ENCODE measurements at places on chromosomes 5 and 9.

- no peak for DNase-seq
Measured at GRCh38 chr5:135874461-135874860, 21.2 kb downstream of the IL9 start.

DNA sequence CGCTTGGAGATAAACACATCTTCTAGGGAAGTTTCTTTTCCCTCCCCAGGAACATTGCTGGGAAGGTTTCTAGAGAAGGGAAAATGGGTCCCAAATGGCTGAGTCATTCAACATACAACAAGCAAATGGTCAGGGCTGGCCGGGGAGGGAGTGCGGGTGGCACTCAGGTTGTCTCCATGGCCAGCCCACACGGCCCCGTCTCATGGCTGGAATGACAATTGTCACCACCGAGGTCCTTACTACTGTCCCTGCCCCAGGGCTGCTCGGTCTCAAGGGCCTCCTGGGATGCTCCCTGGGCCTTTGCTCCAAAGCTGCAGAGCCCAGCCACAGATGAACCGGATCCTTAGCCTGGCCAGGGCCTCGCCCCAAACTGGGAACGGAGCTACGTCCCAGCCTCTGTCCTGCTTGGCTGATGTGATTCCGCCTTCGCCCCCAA, 121.9 kb downstream of the FGF18 start:
- DNase-seq = no peak

GRCh38 chr9:4463824-4464223, 26.4 kb upstream of the SLC1A1 start:
- no peak for DNase-seq

GRCh38 chr9:7172154-7173115, 414.7 kb downstream of the KDM4C start:
- no peak for DNase-seq

DNA sequence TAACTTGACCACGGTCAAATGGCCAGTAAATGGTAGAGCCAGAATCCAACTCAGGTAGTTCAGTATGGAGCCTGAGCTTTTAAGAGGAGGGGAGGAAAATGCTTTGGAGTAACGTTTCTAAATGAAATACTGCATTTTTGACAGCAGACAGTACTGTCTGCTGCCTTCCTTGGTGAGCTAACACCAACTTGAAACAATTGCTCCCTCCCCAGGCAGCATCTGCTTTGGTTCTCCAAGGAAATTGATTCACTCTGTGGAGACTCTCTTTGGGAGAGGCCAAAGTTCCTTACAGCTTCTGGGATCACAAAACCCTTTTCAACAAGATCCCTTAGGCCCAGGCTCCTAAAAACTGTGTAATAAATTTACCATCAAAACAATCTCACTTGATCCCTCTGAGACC, 75.2 kb upstream of the SSBP2 start:
- DNase-seq = no peak

GRCh38 chr5:83911367-83911919, 190.8 kb upstream of the HAPLN1 start:
- DNase-seq = no peak

DNA sequence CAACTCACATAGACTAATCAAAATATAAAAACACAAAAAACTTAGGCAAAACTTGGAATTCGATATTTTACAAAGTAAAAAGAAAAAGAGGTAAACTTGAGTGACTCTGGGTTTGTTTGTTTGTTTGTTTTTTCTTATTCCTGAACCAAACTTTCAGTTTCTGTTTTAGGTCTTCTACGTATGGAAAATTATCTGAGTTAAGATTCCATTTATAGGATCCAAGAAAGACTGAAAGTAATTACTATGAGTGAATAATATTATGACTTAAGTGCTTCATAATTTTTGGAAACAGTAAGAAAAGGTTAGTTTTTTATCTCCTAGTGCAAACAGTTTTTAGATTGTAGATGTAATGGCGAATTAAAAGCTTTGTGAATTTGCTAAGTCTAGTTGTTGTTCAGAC, 13.2 kb downstream of the ST8SIA4 start:
- no peak for DNase-seq

GRCh38 chr5:163540696-163541095, 35.3 kb downstream of the MAT2B start:
- DNase-seq = no peak

DNA sequence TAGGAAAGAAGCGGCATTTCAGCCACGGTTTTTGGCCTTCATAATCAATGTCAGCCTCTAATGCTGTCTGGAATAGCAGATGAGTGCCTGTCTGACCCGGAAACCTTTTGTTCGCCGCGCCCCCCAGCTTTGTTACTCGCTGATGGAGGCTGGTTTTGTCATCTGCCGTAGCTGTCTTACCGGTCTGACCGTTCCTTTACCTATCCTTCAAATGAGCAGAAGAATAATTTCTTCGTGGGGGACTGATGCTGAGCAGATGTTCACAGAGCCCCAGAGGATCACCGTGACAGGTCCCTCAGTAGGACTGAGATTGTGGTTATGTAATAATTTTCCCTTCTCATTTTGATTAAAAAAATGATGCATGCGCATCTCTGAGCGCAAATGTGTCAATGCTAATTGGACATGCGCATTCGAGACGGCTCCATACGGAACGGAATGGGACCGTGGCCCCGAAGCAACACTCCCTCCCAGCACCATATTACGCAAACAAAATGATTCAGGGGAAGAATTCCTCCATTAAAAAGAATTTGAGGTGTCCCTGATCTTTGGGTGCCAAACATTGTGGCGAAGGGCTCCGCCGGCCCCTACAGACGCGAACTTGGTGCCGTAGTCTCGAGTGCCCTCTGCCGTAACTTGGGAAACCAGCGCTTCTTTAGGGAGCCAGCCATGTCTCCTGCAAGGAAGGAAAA, 27.6 kb downstream of the TLX3 start:
- DNase-seq = no peak

GRCh38 chr9:133099726-133100505, 21.1 kb downstream of the RALGDS start:
- DNase-seq = no peak

DNA sequence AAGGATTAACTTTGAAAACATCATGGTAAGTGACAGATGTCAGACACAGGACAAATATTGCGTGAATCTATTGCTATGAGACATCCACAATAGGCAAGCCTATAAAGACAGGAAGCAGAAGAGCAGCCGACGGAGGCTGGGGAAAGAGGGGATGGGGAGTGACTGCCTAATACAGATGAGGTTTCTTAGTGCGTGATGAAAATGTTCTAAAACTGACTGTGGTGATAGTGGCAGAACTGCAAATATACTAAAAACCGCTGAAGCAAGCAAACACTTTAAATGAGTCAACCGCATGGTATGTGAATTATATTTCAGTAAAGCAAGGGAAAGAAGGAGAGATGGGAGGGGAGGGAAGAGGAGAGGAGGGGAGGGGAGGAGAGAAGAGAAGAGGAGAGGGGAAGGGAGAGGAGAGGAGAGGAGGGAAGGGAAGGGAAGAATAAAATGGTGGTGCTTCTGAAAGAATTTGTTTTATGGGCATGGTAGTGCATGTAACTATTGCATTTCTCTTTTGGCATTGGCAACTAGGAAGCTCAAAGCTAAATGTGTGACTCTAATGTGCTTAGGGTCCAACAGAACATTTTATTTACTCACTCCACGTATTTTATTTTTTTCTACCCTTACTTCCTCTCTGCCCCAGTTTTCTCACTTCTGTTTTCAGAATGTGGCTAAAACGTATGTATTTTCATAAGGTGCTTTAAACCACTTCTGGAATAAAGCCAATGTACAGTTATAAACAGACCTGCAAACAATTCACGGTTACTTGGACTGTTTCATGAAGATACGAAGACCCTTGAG, 21.3 kb downstream of the AKNA start:
- DNase-seq = no peak

DNA sequence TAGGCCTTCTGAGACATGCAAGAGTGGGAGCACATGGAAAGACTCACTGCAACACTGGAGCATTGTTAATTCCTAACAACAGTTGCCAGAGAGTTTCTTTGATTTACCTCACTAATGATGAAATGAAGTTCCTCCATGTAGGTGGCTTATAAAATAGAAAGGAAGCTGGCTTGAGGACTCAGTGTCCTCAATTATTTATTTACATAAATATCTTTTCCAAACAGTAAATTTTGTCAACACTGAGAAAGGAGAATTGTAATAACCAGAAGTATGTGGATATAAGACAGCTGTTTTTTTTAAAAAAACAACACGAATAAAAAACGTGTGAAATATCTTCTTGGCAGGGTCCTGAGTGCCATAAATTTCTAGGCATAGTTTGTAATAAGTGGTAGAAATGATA, 9.1 kb upstream of the SLC27A6 start:
- DNase-seq = no peak

GRCh38 chr9:79701651-79702050, 129.9 kb downstream of the TLE4 start:
- no peak for DNase-seq

- no peak for DNase-seq
Measured at GRCh38 chr5:16679190-16679589, 62.4 kb upstream of the RETREG1 start.

DNA sequence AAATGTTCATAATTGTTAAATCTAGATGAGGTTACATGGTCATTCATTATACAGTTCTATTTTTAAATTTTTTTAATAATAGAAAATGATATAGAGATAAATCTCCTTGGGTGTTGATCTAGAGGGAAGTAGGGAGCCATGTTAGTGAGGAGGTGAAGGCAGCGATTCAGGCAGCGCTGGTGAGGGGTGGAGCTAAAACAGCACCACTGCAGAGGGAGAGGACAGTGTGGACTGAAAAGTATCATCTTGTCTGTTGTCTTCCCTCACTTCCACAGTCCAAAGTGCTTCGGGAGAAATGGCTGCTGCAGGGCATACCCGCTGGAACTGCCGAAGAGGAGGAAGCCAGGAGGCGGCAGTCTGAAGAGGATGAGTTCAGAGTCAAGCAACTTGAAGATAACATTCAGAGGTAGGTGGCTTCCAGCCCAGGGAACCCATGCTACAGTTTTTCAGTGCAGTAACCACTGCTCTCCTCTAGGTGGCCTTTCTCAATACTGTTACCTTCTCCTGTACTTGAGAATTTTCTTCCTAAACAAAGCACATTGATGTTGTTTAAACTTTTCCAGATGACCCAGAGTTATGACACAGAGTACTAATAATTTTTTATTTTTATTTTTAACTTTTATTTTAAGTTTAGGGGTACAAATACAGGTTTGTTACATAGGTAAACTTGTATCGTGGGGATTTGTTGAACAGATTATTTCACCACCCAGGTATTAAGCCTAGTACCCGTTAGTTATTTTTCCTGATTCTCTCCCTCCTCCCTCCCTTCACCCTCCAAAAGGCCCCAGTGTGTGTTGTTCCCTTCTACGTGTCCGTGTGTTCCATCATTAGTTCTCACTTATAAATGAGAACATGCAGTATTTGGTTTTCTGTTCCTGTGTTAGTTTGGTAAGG, 100.5 kb downstream of the PALM2AKAP2 start:
- no peak for DNase-seq

- no peak for DNase-seq
Measured at GRCh38 chr5:163846512-163846911, 341.1 kb downstream of the MAT2B start.

- DNase-seq = no peak
Measured at GRCh38 chr5:105868038-105868780, 1802.5 kb downstream of the EFNA5 start.

GRCh38 chr9:124471761-124472160, 21.5 kb downstream of the ADGRD2 start:
- no peak for DNase-seq

DNA sequence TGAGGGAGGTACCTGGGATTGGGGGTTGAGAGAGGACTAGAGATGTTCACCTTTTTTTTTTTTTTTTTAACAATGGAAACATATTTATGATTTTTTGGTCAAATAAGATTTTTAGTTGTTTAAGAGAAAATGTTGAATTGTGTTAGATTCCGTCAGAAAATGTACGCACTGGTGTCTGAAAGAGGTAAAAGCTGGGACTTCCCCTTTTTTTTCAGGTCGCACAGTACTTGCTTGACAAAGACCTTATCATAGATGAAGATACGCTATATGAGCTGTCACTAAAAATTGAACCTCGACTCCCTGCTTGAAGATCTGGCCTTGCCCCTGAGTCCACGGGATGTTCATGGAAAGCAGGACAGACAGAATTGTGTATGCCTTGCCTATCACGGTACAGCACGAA, 7.7 kb upstream of the CKMT2 start:
- DNase-seq = no peak

DNA sequence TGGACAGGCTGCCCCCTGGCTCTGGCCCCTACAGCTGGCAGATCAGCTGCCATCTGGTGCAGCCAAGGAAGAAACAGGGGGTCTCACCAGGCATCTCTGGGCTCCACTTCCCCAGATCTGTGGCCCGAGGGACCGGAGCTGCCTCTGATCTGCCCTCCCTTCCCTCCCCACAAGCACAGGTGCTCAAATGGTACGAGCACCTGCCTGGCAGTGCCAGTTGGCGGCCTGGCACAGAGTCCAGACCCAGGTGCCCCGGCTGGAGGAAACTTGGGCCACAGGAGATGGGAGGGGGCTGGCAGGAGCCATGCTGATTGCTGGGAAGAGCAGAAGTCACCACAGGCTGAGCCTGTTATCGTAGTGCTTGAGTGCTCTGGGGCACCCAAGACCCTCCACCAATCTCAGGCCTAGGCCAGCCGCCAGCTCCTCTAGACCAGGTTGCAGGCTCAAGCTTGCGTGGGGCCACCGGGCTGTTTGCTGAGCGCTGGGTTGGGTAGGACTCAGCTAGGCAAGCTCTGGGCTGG, 5.0 kb upstream of the CAMK2A start:
- DNase-seq = no peak

- DNase-seq = no peak
Measured at GRCh38 chr5:56712895-56713591, 102.3 kb upstream of the MAP3K1 start.

DNA sequence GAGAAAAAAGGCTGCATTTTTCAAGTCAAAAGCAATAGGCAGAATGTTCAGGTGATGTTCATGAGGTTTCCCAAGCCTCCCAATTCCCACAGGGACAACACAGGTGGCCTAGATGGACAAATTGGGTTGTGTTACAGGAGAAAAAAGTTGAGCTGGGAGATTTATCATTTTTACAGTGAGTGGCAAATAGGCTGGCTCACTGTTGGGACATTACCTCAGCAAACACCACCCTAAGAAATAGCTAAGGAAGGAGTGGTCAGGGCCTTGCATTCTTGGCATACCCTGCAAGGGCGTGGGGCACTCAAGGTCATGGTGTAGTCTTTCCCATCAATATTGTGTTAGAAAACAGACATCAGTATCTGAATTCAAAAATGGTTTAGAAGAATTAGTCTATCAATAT, 23.3 kb upstream of the CPLANE1 start:
- no peak for DNase-seq

DNA sequence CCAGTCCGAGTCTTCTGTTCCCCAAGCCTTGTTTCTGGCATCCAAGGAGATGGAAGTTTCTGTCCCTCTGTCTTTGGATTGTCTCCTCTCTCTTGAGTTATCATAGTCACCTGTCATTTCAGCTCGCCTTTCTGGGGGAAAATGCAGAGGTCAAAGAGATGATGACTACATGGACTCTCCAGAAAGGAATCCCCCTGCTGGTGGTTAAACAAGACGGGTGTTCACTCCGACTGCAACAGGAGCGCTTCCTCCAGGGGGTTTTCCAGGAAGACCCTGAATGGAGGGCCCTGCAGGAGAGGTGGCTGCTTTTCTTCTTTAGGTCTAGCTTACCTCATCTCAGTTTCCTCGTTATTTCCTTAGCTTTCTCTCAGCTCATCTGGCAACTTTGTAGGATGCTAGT, 25.1 kb downstream of the ERAP2 start:
- DNase-seq = no peak

All from GM18507 (cell line).